ENCODE measurements at places on chromosomes 1 and 21. TPM values are rescaled to one million over a fixed set of nuclear protein-coding genes. Genes with fewer than 3 reads are reported as not detected.

MAP3K21 gene
- total RNA-seq: 10.5 TPM

RAB7B gene
- 1.6 TPM for total RNA-seq

SERPINC1 gene
- total RNA-seq: 0.13 TPM

F5 gene
- total RNA-seq: 0.07 TPM

HAO2 gene
- total RNA-seq: not detected

AIRE gene
- total RNA-seq: not detected

ADGRL4 gene
- not detected for total RNA-seq

THEMIS2 gene
- 1.3 TPM for total RNA-seq

S100A8 gene
- total RNA-seq: not detected

FHAD1 gene
- total RNA-seq: 0.29 TPM

CRYBG2 gene
- total RNA-seq: 1.6 TPM

USP25 gene
- 8.3 TPM for total RNA-seq

CD53 gene
- total RNA-seq: not detected

SELENON gene
- total RNA-seq: 53.1 TPM

ATAD3B gene
- total RNA-seq: 2.9 TPM

FAM177B gene
- total RNA-seq: not detected

AMPD1 gene
- total RNA-seq: not detected

NES gene
- 1.4 TPM for total RNA-seq

TDRD10 gene
- 0.16 TPM for total RNA-seq

FCN3 gene
- not detected for total RNA-seq

Measured in A549 treated with GW870086 at 1 μM for 4 hours (cell line).